ENCODE measurements at places on chromosomes 5 and 9. TPM values are rescaled to one million over a fixed set of nuclear protein-coding genes. Genes with fewer than 3 reads are reported as not detected.

GRCh38 chr5:107329850-107330249, 340.9 kb downstream of the EFNA5 start:
- H3K27ac ChIP-seq, result no peak overlapping the region
- H3K36me3 ChIP-seq, result no peaks in the 10 kb centered on the region
- no peak overlapping the region for H3K4me3 ChIP-seq
- H3K27me3 ChIP-seq, result peaks cover 2% of the 10 kb centered on the region
- no peak for DNase-seq

DNA sequence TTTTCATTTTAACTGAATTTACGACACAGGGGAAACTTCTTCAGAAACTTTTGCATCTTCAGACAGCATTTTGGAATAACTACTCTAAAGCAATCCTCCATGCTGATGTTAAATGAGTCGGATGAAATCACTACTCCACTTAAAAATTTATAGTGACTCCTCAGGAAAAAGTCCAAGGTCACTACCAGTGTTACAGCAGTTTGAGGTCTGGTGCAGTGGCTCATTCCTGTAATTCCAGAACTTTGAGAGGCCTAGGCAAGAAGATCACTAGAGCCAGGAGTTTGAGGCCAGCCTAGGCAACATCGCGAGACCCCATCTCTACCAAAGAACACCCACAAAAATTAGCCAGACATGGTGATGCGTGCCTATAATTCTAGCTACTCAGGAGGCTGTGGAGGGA, 5.9 kb upstream of the GAS1 start:
- no peak overlapping the region for H3K27ac ChIP-seq
- no peak for DNase-seq
- H3K4me1 ChIP-seq, result peaks cover 10% of the 10 kb centered on the region
- peaks cover 2% of the 10 kb centered on the region for H3K27me3 ChIP-seq

DNA sequence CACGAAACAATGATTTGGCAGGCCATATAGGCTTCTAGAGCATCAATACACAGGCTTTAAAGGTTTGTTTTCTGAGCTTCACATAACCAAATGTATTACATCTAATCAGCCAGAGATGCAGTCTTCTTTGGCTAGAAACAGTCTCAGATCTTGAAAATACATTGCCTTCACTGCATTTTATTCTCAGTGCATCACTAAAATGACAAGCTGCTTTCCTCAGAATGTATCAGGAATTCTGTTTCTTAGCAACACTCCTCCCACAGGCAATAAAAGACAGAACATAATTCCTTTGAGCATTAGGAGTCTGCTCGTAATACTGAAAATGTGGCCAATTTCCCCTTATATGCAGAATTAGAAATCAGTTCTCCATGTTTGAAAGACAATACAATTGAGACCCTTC, 36.9 kb downstream of the FEM1C start:
- H3K4me3 ChIP-seq, result no peak overlapping the region
- peaks cover 7% of the 10 kb centered on the region for H3K27me3 ChIP-seq
- no peaks in the 10 kb centered on the region for H3K36me3 ChIP-seq

GRCh38 chr5:169657127-169657526, 20.1 kb downstream of the DOCK2 start:
- H3K27me3 ChIP-seq, result no peaks in the 10 kb centered on the region
- peaks cover 81% of the 10 kb centered on the region for H3K36me3 ChIP-seq
- peaks cover 60% of the 10 kb centered on the region for H3K4me1 ChIP-seq
- H3K27ac ChIP-seq, result no peak overlapping the region
- no peak for DNase-seq

DNA sequence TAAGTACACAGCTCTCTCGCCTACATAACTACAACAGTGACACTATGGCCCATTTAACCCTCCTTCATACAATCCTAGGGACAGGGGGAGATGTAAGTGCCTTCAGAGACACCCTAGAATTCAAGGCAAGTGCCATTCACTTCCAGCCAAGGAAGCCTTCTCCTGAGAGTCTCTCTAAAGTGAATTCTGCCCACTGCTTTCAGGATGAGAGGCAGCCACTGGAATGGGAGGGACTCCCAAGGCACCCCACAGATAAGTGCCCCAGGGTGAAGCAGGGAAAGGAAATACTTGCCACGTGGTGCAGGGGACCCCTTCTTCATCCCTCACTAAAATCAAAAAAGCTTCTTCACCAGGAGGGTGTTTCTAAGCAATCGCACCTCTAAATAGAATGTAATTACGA, 283.7 kb downstream of the ZNF608 start:
- no peaks in the 10 kb centered on the region for H3K36me3 ChIP-seq
- H3K4me1 ChIP-seq, result no peaks in the 10 kb centered on the region
- H3K27me3 ChIP-seq, result no peaks in the 10 kb centered on the region
- H3K27ac ChIP-seq, result no peak overlapping the region

The CARD6 gene
- total RNA-seq, result 5.0 TPM

The PCDHGA2 gene
- not detected for total RNA-seq

The ZNF354C gene
- 6.4 TPM for total RNA-seq

The CCDC192 gene
- not detected for total RNA-seq

The MRPS27 gene
- total RNA-seq, result 49.2 TPM
